ENCODE measurements at places on chromosomes 1 and 21.

GRCh38 chr1:14977338-14977931 lies 176.1 kb upstream of the TMEM51 start:
- no peak for DNase-seq

GRCh38 chr1:29527314-29528004 lies 291.1 kb downstream of the PTPRU start:
- DNase-seq: no peak

DNA sequence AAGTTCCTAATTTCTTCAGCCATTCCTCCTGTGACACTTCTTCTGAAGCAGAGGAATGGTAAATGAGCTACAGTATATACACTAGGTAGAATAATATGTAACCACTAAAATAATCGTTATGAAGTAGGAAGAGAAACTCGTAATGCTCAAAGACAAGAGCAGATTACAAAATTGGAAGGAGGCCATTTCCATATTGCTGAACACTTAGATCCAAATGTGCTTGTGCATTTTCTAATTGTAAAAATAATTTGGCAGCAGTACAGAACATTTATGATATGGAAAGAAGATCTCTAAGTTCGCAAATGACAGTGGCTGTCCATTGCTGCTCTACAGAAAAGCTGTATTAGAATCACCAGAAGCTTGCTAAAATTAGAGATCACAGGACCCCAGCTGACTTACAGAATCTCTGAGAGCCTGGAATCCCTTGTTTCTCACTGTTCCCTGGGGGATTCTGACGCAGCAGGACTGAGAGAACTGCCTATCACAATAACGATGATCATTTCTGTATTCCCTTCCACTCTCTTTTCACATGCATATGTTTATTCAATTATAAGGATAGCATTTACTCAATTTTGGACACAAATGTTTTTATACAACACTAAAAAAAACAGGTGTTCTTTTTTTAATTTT lies 242.1 kb downstream of the OMA1 start:
- DNase-seq: no peak

- no peak for DNase-seq
These were observed 161.2 kb upstream of the C1orf87 start for GRCh38 chr1:60234776-60235175.

- no peak for DNase-seq
These were observed 85.5 kb downstream of the OBSCN start for GRCh38 chr1:228293393-228293792.

GRCh38 chr1:158962983-158963382 lies 31.6 kb downstream of the PYHIN1 start:
- no peak for DNase-seq

DNA sequence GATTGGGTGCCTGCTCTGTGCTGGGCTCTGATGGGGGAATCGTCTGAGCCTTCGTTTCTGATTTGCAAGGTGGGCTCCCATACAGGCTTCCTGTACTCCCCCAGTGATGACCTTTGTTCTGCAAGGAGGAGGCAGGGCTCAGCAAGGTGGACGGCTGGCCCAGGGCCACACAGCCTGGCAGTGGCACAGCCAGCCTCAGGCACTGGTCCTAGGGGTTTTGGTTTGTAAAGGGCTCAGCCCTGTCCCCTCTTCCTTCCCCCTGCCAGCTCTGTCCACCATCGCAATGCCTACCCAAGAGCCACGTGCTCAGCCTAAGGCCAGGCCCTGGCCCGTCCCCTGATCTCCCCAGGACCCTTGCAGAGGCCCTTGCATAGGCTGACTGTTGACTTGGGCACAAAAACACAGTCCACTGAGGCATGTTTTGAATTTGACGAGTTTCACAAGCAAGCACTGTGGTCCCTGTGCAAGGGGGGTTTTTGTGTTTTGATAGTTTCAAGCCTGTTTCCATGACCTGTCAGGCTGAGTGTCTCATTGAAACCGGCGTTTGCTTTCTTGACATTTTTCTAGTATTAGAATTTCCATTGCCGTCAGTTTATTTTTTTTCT lies 39.5 kb upstream of the TNFRSF1B start:
- no peak for DNase-seq

DNA sequence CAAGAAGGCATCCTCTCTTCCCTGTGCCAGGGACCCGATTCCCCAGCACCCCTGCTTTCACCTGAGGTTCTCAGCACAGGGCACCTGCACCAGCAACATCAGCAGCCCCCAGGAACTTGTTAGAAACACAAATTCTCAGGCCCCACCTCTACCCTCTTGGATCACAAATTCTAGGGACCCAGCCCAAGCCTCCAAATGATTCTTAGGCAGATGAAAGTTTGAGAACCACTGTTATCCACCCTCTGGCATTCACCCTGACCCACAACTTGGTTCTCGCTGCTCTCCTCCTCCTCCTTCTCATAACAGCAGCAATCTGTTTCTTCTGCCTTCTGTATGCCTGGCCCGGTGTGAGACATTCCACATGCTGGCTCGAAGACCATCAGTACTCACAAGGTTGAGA lies 60.3 kb upstream of the HIVEP3 start:
- no peak for DNase-seq

All from activated CD4-positive, CD25-positive, alpha-beta regulatory T cell (primary cell).